ENCODE measurements at places on chromosomes 7 and 10. TPM values are rescaled to one million over a fixed set of nuclear protein-coding genes. Genes with fewer than 3 reads are reported as not detected.

The AKR1C8 gene
- 0.49 TPM for polyA plus RNA-seq

GRCh38 chr7:45590679-45591057, 16.5 kb downstream of the ADCY1 start:
- DNase-seq: no peak

DNA sequence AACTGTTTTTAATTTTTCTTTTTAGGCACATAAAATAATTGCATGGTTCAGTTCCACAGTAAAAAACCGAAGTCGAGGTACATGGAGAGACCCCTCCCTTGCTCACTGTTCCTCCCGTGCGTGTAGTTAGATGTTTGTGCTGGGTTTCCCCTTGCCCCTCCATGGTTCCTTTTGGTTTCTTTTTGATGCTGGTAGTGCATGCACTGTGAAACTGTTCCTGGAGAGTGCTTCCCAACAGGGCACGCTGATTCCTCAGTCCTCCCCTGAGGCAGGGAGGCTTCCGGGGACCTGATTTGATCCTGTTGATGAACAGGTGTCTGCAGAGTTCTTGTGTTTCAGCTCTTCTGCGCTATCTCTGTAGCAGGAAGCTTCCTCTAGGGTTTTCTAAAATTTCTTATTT, 69.5 kb downstream of the ADCY1 start:
- DNase-seq: no peak

DNA sequence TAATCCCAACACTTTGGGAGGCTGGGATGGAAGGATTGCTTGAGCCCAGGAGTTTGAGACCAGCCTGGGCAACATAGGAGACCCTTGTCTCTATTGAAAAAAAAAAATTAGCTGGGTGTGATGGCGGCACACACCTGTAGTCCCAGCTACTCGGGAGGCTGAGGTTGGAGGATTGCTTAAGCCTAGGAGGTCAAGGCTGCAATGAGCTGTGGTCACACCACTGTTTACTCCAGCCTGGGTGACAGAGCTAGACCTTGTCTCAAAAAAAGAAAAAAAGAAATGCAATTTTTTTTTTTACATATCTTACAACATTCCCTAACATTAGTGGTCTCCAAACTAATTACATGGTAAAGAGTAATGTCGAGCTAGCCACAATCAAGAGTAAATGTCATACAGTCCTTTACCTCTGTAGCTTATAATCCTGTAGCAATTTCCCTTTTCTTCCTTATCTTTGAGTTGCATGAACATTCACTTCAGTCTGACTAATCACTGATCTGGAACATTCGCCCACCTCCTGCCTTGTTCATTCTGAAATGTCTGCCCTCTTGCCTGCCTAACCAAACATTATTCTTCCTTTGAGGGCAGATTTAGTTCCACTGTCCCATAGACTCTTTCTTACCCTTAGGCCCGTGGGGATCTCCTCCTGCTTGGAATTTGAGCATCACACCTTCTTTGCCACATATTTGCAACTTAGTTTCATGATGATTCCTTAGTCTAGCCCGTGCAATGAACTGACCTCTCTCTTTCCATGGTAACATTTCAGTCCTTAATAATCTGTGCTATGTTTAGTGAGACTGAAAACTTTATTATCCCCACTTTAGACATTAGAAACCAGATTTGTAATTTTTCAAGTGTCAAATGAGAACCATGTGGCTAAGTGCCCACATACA, 4.8 kb upstream of the VCL start:
- no peak for DNase-seq

The TRIM50 gene
- 0.38 TPM for polyA plus RNA-seq

GRCh38 chr7:2523941-2524807, 4.6 kb downstream of the LFNG start:
- DNase-seq: peak; percentile 42

The IQCE gene
- 26.4 TPM for polyA plus RNA-seq

GRCh38 chr7:66454600-66455225, 174.0 kb upstream of the KCTD7 start:
- no peak for DNase-seq

GRCh38 chr10:48885376-48885775, 54.3 kb downstream of the LRRC18 start:
- DNase-seq: no peak

DNA sequence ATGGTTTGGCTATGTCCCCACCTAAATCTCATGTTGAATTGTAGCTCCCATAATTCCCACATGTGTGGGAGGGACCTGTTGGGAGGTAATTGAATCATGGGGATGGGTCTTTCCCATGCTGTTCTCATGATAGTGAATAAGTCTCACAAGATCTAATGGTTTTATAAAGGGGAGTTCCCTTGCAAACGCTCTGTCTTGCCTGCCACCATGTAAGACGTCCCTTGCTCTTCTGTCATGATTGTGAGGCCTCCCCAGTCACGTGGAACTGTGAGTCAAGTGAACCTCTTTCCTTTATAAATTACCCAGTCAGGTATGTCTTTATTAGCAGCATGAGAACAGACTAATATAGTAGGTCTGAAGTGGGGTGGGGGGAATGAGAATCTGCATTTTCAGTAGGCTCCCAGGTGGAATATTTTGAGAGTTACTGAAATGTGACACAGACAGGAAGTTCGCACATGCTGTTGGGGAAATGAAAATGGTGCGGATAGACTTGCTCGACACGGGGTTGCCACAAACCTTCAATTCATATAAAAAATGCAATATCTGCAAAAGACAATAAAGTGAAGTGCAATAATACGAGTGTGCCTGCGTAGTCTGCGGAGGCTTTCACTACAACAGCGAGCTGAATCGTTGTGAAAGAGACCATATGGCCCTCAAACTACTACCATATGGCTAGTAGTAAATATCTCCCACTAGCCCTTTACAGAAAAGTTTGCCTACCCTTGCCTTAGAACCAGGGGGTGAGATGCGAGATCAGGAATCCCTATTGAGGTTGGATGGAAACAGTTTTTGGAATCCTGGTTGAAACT, 166.1 kb downstream of the GRK5 start:
- DNase-seq: no peak

GRCh38 chr10:65719790-65720189, 1206.0 kb upstream of the LRRTM3 start:
- DNase-seq: no peak

DNA sequence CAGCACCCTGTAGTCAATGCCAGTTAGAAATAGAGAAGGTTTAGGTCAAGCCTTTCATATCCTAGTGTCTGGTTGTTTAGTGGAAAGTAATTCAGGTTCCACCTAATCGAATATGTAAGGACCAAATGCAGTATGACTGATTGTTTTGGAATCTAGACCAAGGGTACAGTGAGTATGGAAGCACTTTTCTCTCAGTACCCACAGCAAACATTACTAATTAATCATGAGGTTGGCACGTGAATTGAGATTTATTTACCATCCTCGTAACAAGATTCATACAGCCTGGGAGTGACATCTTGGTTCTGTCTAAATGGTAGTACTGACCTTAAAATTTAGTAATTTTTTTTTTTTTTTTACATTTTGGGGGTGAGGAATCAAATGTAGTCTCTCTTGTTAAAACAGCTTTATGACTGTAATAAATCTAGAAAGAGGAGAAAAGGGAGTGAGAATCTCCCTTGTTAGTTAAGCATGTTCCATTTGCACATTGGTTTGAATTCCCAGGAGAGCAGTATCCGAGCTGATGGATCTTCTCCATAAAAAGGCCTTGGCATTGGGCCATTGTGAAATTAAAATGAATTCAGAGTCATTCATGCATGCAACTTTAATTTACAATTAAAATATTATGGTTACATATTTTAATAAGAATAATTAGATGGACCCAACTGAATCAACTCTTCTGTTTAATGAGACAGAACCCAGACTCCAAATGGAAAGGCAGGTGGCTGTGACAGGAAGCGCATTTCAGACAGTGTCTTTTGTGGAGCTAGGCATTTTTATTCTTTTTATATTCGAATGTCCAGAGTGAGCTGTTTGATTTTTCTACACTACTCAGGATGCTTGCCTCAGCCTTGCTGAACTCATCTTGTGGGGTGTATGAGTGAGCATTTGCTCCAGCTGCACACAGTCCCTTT, 57.6 kb downstream of the SNX10 start:
- DNase-seq: no peak

DNA sequence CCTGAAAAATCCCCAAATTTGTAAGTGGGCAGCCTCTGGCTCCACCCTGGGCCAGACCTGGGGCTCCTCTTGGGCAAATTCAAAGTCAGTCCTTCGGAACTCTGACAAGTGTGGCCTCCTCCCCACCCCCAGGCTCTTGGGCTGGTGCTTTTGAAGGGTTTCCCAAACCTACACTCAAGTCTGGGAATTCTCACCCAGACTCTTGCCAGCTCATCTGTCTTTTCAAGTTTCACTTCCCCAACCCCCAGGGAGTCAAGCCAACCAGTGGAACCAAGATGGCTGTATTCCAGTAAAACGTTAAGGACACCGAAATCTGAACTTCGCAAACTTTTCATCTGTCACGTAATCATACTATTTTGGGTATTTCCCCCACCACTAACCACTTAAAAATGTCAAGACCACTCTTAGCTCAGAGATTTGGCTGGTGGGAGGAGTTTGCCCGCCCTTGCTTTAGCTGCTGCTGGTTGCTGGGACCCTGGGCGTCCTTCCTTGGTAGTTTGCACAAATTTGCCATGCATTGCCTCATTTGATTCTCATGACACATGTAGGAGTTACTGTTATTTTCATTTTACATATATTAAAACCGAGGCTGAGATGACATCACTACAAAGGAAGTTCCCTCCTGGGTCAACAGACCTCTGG, 1.7 kb upstream of the MYO1G start:
- DNase-seq: no peak

DNA sequence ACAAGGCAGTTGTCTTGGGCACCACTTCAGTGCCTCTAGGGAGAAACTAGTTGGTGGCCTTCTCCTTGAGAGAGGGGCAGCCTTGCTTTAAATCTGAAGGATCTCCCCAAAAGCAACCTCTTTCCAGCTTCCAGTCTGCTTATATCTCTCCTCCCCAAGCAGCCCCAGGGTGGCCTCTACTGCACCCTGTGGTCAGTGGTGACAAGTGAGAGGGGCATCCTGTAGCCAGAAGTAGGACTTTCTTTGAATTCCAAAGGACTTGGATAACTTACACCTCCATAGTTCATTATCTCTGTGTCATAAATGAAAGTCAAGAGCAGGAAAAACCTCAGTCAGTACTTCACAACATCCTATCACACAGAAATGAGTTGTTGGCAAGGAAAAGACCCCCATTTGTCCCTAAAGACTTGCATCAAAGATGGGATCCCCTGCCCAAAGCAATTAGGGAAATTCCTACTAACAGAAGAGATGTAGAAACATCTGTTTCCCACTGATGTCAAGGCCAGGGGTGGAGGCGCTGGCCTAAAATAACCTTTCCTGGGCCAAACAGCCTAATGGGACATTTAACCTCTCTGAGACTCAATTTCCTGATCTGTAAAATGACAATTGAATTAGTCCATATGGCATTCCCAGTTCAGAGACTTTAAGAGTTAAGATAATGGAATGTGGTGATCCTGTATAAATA, 44.0 kb upstream of the ANKRD1 start:
- DNase-seq: peak; percentile 40

GRCh38 chr10:89524279-89524678, 11.1 kb downstream of the SLC16A12 start:
- no peak for DNase-seq

The ZNF862 gene
- polyA plus RNA-seq: 27.8 TPM

- DNase-seq: no peak
Observed at GRCh38 chr7:144006692-144007042, 6.5 kb downstream of the OR6B1 start.

DNA sequence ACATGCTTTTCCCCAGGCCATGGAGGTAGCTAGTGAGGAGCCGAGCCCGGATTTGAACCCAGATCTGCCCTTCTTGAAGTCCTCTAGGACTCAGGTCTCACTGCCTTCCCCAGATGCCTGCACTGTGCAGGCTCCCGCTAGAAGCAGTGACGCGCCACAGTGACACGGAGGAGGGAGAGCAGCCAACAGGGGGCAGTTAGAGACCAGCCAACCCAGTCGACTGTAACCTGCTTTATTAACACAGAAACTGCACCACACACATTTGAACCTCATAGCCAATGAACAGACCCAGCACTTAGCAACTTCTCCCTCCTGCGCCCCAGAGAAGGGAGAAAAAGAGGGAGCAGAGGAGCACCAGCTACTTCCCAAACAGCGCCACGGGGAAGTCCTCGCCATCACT, 27.4 kb downstream of the PILRA start:
- peak; percentile 39 for DNase-seq

GRCh38 chr7:143980746-143981510, 19.2 kb upstream of the OR6B1 start:
- DNase-seq: no peak

All from renal pelvis (tissue), 12 donors.